Head of caudate nucleus (tissue), 42 donors: ENCODE measurements at places on chromosomes 4 and X.

- no peak for DNase-seq
Measured at GRCh38 chr4:24319387-24319786, 265.0 kb downstream of the DHX15 start.

DNA sequence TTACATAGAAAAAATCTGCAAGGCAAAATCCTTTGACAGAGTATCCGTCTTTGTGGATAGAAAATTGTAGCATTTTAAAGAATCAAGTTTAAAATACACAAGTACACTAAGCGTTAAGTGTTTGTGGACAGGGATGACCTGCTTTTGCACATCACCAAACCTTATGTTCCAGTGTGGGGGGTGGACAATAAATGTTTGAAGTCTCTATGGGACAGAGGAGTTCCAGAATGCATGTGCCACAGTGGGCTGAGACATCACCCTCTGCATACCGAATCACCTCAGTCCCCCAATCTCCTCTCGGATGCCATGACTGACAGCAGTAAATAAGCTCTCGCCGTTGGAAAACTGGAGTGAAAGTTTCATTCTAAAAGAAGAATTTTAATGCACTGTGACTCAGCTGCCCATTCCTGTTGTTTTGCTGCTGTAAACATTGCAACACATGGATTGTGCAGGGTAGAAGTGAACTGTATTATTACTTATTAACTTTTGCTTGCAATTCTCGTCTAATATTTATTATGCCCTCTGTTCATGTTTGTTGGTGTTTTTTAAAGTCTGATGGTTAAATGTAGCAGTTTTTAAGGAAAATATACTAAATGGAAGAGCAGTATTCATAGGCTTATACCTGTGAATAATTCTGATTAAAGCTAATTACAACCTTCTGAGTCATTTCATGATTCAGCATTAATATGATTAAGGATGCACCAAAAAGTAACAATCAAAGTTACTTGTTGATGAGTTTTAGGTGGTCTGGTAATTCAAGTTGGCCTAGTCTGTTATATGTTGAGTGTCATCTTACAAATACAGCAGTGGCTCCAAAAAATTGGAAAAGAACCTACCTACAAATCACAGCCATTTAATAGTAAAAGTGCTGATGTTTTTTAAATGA, 24.0 kb downstream of the CDKN2AIP start:
- no peak for DNase-seq

GRCh38 chr4:38866973-38867477, 581 bp upstream of the FAM114A1 start:
- DNase-seq = no peak

DNA sequence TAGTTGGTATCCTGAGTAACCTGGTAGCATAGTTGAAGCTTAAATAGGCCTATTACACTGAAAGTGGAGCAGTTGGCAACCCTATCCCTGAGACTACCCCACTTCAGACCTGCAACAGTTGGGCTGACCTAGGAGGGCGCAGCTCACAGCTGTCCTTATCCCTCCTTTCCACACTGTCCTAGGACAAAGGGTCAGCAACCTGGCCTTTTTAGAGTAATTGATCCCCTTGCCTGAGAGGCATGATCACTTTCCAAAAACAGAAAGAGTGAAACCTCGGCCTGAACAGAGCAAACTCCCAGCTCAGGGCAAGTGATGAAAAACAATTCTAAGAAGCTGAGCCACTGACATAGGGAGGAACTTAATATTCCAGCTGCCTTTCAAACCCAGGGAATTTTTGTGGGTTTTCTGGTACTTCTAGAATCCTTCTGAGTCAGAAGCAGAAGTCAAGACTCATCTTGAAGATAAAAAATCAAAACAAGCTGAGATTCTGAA, 94.9 kb upstream of the MYOZ2 start:
- DNase-seq = no peak

- no peak for DNase-seq
Measured at GRCh38 chr4:972651-973424, 531 bp downstream of the DGKQ start.

GRCh38 chrX:104309169-104309568, 54.4 kb upstream of the ESX1 start:
- DNase-seq = no peak

DNA sequence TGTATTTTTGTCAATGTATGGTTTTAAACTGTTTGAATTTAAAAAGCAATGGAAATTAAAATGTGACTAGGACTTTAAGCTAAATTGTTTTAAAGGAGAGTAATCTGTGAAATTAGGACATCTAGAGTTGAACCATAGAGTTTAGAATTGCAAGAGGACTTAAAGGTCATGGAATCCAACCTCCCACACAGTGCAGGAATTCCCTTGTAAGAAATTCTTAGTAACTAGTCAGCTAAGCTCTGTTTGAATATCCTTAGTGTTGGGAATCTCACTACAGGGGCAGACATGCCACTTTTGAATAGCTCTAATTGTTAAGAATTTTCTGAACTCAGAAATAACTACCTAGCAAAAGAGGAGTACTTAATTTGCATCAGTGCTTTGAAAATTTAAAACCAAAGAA, 292.9 kb downstream of the IL1RAPL1 start:
- no peak for DNase-seq

GRCh38 chr4:11587797-11588196, 159.1 kb upstream of the HS3ST1 start:
- DNase-seq = no peak

GRCh38 chrX:20479896-20480295, 213.2 kb upstream of the RPS6KA3 start:
- DNase-seq = no peak

- no peak for DNase-seq
Measured at GRCh38 chr4:185695743-185696142, 116.3 kb downstream of the SORBS2 start.

DNA sequence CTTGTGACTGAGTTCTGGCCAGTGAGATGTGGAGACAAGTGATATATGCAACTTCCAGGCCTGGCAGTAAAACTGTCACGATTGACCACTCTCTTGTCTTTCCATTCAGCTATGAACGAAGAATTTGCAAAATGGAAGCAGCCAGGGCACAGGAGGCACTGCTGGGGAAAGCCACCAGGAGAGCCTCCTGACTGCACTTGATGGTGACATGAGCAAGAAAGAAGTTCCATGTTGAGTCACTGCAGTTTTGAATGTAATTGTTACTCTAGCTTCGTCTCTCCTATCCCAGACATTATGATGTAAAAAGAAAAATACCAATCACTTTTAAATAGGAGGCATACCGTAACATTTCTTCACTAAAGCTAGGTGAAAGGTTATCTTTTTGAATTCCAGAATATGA, 32.4 kb upstream of the ZCCHC4 start:
- no peak for DNase-seq

DNA sequence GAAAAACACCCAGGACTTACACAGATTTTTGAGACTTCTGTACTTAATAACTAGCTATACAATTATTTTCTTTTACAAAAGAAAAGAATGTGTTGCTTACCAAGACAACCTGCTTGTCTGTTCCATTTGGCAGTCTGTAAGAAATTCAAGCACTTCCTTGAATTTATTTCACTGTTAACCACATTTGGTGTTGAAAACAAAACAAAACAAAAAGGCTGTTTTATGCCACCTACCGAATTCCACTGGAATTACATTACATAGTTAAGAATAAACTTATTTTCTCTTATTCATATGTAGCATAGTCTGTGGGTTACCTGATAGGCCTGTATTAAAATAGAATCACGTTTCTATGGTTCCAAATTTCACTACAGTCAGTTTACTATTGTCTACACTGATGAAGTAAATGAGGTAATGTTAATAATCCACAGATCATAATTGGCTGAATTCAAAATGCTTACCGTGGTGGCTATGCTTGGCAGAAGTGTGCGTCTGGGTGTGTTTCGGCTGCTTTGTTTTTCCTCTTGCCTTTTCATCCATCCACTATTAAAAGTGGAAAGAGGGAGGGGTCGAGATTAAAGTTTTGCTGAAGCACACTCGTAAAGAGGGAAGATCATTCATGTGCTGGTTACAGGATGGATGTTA, at the start of gene TLR1:
Gene TLR1 (minus strand): TSS at position 138 of the 642 bp plus-strand sequence. CDS start 5,960 bp downstream, outside the sequence.
- DNase-seq = no peak

GRCh38 chr4:91502365-91502764, 801.4 kb upstream of the GRID2 start:
- no peak for DNase-seq

GRCh38 chrX:101958139-101958538, 26.3 kb upstream of the ZMAT1 start:
- DNase-seq = no peak

DNA sequence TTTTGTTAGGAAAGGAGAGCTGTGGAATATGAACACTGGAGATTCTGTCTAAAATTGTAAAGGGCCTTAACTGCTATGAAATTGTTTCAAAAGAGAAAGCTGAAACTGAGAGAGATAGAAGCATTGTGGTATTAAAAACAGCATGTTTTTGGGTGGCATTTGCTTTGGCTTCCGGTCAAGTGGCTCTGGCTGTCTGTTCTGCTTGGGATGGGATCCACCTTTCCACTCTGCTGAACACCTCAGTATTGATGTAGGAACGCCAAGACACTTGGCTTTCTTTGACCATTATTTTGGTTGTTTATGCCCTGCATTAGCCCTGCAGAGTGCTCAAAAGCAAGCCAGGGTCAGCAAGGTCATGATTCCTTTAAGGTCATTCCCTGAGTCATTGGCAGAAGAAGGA, 199.7 kb downstream of the SLC4A4 start:
- no peak for DNase-seq

GRCh38 chr4:115873048-115873447, 759.6 kb upstream of the NDST4 start:
- DNase-seq = no peak

- DNase-seq = no peak
Measured at GRCh38 chr4:110508827-110509710, 33.1 kb downstream of the ENPEP start.

DNA sequence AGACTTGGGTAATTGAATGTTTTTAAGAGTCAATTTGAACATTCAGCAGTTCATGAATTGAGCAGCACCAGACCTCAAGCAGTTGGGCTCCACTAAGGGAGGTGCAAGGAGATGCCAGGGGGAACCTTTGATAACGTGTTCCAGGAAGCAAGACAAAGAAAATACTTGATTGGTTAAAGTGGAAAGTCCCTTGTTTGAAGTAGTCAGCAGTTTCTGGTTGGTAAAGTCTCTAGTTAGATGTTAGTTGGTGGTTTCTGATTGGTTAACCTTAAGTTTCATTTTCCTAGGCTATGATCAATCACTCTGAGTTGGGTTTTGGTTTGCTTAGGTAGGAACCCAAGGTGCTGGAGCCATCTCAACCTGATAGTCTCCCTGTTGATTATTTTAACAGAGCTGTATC, 4.0 kb downstream of the HERC6 start:
- DNase-seq = no peak

DNA sequence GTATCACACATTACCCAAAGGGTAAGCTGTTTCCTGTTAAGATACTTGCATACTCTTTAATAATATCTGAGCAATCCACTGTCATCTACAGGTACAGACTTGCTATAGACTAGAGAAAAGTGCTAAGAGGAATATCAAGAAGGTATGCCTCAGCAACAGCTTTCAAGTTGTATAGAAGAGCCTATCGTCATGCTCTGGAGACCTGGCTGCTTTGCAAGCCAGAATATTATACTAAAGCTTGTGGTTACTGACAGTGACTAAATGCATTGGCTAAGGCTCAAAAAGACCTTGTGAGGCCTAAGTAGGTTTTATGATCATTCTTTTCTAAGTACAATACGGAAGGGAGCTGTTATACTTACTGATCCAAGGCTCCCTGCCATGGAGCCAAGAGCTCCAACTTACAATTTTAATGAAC, 11.3 kb downstream of the LAMP2 start:
- DNase-seq = no peak

GRCh38 chr4:55397520-55398321, 2.0 kb downstream of the TMEM165 start:
- no peak for DNase-seq

GRCh38 chr4:94621491-94622080, 136.2 kb upstream of the BMPR1B start:
- no peak for DNase-seq
